ENCODE measurements at places on chromosomes 1 and 21.

DNA sequence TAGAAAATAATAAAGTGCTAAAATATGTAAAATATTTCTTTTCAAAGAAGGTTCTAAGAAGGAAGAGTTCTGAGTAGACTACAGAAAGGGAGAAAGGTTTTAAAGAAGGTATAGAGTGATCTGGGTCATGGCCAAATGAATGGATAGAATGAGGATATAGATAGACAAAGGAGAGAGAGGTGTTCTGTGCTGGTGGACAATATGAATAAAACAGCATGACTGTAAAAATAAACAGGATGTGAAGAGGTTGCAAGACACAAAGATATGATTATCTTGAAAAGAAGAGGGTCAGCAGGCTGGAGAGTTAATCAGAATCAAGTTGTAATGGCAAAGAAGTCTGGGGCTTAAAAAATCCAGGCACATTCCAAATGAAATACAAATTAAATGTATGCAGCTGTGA lies 86.7 kb upstream of the GNG4 start:
- DNase-seq = no peak

DNA sequence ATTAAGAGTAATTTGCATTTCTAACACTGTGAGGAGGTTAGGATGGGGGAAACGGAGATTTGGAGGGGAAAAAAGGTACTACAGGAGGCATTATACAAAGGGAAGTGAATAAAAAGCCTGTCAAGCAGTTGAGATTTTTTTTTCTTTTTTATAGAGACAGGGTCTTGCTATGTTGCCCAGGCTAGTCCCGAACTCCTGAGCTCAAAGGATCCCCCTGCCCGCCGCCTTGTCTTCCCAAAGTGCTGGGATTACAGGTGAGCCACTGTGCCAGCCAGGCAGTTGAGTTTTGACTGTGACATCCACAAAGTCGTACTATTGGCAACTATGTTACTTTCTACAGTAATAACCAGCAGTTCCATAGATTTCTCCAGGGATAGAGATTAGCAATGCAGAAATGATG lies 2.6 kb downstream of the CLCC1 start:
- no peak for DNase-seq

DNA sequence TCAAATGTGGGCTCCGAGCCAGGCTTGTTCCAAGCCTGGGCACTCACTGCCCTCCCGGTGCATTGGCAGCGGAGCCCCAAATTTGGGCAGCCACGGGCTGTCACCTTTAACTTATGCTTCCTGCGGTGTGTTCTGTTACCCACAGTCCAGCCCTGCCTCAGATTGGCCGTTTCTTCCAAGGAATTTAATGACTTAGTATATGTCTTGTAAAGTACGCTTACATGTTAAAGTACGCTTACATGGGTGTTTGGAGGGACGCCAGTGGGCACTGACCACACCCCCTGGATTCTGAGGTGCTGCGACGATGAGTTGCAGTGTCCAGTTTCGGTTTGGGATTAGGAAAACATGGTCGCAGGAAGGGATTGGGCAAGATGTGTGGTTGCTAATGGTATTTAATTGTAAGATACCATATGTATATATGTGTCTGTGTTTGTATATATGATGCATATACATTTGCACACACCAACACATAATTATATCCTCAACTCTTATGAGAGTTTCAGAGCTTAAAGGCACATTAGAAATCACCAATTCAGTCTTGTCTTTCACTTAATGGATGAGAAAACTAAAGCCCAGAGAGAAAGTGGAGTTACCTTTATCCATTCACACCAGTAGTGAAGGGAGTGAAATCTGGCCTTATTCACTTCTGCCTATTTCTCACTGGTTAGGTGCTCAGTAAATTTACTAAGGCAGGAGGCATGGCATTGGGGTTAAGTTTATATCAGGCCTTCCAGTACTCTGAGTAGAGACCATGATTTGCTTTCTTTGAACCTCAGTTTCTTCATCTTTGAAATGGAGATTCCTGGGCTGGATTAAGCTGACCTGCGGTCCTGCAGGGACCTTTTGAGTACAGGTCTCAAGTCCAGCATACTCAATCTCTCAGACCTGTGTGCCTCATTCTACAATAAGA lies 1.0 kb downstream of the SMYD2 start:
- DNase-seq = no peak

DNA sequence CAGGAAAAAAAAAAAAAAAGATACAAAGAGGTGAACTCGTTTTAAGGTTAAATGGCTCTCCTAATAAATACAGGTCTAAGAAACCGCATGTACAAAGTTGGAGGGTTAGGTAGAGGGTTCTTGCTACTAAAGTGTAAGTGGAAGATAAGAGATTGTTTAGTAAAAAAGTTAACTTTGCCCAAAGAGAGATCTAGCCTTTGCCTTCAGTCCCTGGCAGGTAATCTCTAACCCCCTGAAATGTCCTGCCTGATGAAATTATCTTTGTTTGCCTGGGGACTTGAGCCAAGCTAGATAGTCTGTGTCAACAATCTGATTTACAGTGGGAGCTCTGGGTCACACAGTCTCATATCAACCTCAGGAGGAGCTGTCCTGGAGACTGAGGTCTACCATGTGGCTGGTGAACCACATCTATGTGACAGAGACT lies 57.6 kb downstream of the TRIM33 start:
- DNase-seq = no peak

- DNase-seq = no peak
These were observed 109.7 kb upstream of the SYT6 start for GRCh38 chr1:114263343-114263742.

- no peak for DNase-seq
These were observed 1.8 kb upstream of the NFYC start for GRCh38 chr1:40689737-40690136.

Data from D341Med (cell line).